SJCRH30 (cell line): ENCODE measurements at places on chromosomes 3 and 15. TPM values are rescaled to one million over a fixed set of nuclear protein-coding genes. Genes with fewer than 3 reads are reported as not detected.

DNA sequence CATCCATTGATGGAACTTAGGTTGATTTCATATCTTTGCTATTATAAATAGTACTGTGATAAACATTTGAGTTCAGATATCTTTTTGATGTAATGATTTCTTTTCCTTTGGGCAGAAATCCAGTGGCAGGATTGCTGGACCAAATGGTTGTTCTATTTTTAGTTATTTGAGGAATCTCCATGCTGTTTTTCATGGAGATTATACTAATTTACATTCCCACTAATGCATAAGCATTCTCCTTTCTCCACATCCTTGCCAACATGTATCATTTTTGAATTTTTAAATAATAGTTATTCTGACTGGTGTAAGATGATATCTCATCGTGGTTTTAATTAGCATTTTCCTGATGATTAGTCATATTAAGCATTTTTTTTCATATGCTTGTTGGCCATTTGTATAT, 144.0 kb upstream of the SUCLG2 start:
- H3K36me3 ChIP-seq: no peaks in the 10 kb centered on the region
- no peaks in the 10 kb centered on the region for H3K27me3 ChIP-seq
- no peak overlapping the region for H3K4me3 ChIP-seq
- H3K4me1 ChIP-seq: peaks cover 22% of the 10 kb centered on the region

DNA sequence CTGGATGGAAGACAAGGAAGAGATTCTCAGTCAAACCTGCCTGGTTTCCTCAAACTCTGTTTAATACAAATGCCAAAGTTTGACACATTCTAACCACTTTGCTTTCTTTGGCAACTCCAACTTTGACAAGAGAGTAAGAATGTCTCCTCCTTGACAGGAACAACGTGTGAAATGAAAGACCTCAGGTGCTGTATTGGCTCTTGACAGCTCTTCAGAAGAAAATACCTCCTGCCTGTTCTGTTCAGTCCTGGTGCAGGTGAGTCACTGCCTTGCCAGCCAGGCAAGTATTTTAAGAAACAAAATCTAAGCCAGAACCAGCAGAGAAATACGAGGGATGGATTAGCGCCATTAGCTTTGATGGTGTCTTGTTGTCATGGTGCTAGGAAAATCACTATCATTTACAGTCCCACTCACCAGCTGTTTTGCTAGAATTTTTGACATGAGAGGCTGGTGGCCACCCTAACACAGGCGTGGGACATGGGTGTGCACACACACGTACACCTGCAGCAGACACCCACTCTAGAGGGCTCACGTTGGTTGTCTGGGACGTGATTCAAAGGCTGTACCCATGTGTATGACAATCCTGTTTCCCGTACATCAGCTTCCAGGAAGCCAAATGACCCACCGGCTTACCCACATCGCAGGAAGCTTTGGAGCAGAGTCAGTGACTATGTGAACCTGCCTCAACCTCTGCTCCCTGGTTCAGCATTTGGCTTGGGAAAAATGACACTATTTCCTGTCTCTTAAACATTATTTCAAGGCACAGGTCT, 60.4 kb downstream of the CCNL1 start:
- no peaks in the 10 kb centered on the region for H3K36me3 ChIP-seq
- no peaks in the 10 kb centered on the region for H3K4me1 ChIP-seq
- DNase-seq: no peak
- H3K27ac ChIP-seq: no peak overlapping the region
- H3K27me3 ChIP-seq: no peaks in the 10 kb centered on the region
- no peak overlapping the region for H3K4me3 ChIP-seq

- no peak overlapping the region for H3K4me3 ChIP-seq
- no peaks in the 10 kb centered on the region for H3K4me1 ChIP-seq
- no peaks in the 10 kb centered on the region for H3K27me3 ChIP-seq
- H3K27ac ChIP-seq: no peak overlapping the region
- DNase-seq: no peak
Observed at GRCh38 chr15:30922480-30923311, 19.0 kb downstream of the FAN1 start.

DNA sequence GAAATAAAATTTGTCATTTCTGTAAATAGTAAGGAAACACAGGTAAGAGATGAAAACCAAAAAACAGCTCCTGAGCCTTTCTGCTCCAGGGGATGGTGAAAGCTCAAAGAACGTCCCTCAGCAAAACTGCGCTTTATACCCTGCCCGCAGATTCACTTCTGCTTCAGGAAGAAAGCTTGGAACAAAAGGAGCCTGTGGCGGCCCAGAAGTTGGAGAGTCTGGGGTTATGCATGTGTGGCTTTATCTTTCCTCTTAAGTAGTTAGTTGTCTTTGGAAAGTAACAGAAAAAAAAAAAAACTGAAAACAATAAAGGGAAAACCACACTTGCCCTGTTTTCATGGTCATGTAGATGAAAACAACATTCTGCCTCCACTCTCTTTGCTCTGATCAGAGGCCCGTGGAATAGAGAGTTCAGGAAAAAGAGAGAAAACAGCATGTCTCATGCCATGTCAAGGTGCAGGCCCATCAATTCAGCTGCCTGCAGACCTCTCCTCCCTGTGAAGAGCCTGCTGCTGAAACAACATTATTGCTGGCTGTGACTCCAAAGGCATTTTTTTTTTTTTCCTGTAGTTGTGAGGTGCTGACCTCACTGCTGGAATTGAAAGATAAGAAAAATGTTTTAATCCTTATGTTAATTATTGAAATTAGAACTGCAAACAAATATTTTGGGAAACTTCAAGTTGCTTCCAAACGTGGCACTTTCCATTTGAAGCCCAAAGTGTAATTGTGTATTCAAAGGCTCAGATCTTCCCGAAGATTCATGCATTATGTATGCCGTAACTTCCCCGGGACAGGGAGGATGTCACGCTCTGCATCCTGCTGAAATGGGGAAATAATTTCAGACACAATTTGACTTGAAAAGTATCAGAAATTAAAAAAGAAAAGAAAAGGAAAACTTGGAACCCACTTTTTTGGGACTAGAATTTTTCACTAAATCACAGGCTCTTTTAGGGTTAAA, 108.4 kb upstream of the ZNF385D start:
- no peak overlapping the region for H3K27ac ChIP-seq
- H3K27me3 ChIP-seq: peaks cover 5% of the 10 kb centered on the region; the same call in 1 of the 2 replicates
- DNase-seq: no peak
- no peaks in the 10 kb centered on the region for H3K36me3 ChIP-seq
- no peak overlapping the region for H3K4me3 ChIP-seq
- no peaks in the 10 kb centered on the region for H3K4me1 ChIP-seq

The ITIH1 gene
- total RNA-seq: 0.04 TPM in 1 of 2 replicates, not detected in the other

The AGTR1 gene
- total RNA-seq: 0.18 and 0.43 TPM in 2 replicates
